Activated naive CD8-positive, alpha-beta T cell treated with anti-CD3 and anti-CD28 coated beads for 36 hours (primary cell): ENCODE measurements at places on chromosomes 1 and 21. TPM values are rescaled to one million over a fixed set of nuclear protein-coding genes. Genes with fewer than 3 reads are reported as not detected.
A peak's percentile ranks its signal among the peaks of the same experiment; 100 is the strongest.

- H3K27ac ChIP-seq = no peak overlapping the region
- H3K36me3 ChIP-seq = no peaks in the 10 kb centered on the region
- no peak overlapping the region for H3K4me3 ChIP-seq
- no peaks in the 10 kb centered on the region for H3K4me1 ChIP-seq
These were observed 1327.0 kb downstream of the BRINP3 start for GRCh38 chr1:189150624-189151023.

DNA sequence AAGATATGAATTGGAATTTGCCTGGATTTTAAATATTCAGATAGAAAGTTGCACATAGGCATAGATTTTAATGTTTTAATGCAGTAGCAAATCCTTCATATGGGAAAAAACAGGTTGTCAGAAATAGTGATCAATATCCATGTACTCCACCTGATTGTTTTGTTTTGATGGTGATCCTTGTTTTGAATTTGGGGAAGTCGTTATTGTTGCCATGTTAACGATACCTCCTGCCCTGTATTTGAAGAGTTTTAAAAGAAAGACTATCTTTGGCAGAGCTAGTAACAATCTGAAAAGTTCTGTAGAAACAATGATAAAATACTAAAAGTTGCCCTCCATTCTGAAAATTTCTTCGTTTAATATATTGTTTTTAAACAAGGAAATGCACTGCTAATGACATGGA lies 1.1 kb downstream of the CEP350 start:
- no peak for DNase-seq
- H3K27ac ChIP-seq = peak overlapping the region; percentile 78
- no peaks in the 10 kb centered on the region for H3K27me3 ChIP-seq
- H3K4me1 ChIP-seq = peaks cover 42% of the 10 kb centered on the region
- peak overlapping the region; percentile 88 for H3K4me3 ChIP-seq
- peaks cover 6% of the 10 kb centered on the region for H3K36me3 ChIP-seq

GRCh38 chr1:167447521-167448136 lies 70.7 kb downstream of the CD247 start:
- peaks cover 46% of the 10 kb centered on the region for H3K36me3 ChIP-seq
- peak overlapping the region; percentile 90 for H3K27ac ChIP-seq
- peak overlapping the region; percentile 40 for H3K4me3 ChIP-seq

LCE2C gene
- total RNA-seq = not detected

- peak; percentile 15 for DNase-seq
- peak overlapping the region; percentile 63 for H3K27ac ChIP-seq
- H3K27me3 ChIP-seq = peaks cover 25% of the 10 kb centered on the region
- peaks cover 12% of the 10 kb centered on the region for H3K4me1 ChIP-seq
- no peaks in the 10 kb centered on the region for H3K36me3 ChIP-seq
These were observed 1.1 kb downstream of the PLXNA2 start for GRCh38 chr1:208242941-208243526.

DNA sequence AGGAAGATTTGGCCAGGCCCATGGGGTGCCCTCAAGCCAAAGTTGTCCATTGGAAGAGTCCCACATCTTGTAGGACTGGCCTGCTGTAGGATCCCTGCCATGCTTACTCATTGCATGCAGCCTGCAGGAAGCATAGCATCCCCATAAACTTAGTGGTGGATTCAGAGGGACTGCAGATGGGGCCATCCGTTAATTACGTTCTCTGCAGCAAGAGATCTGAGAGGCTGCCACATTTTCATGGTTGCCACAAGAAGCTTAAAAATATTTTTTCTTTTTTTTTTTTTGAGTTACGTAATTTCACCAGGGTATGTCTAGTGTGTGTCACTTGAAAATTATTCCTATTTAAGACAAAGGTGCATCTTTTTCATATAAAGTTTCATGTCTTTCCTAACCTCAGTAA lies 329.7 kb upstream of the USP24 start:
- peaks cover 15% of the 10 kb centered on the region for H3K27me3 ChIP-seq
- H3K4me1 ChIP-seq = no peaks in the 10 kb centered on the region
- H3K36me3 ChIP-seq = no peaks in the 10 kb centered on the region
- no peak for DNase-seq
- H3K27ac ChIP-seq = no peak overlapping the region

DNA sequence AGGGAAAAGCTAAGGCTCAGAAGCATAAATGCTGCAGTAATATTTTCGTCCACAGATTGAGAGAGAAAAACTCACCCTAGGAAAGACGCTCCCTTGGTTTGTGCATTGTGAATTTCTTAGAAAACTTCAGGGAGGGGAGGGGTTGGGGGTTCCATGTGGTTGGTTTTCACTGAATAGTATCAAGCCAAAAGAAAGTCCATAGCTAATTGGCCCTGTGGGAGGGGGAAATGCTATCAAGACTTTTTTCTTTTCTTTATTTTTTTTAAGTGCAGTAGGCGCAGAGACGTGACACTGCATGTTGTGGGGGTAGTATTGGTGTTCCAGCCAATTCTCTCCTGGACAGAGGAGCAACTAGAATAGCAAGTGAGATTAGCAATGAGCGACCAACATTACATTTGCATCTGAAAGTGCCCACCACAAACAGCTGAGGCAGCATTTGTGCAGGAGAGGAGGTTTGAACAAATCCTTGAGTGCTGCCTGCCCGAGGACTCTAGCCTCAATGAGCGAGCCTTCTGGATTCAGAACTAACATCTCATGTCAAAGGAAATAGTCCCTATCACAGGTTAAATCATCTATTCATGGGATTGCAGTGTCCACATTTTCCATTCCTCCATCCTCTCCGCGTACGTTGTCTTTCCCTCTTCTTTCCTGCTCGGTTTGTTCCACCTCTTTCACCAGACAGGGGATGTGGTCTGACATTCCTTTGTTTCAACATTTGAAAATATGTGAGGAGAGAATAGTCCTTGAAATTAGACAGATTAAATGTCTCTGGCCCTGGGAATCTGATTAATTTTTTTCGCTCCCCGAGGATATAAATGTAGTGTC lies 118.0 kb upstream of the MARK1 start:
- DNase-seq = no peak
- no peak overlapping the region for H3K4me3 ChIP-seq
- no peaks in the 10 kb centered on the region for H3K36me3 ChIP-seq

- H3K36me3 ChIP-seq = no peaks in the 10 kb centered on the region
- H3K4me3 ChIP-seq = no peak overlapping the region
- H3K4me1 ChIP-seq = peaks cover 6% of the 10 kb centered on the region
- H3K27me3 ChIP-seq = no peaks in the 10 kb centered on the region
- H3K27ac ChIP-seq = no peak overlapping the region
These were observed 9.0 kb upstream of the FAM131C start for GRCh38 chr1:16082283-16083038.

CEP350 gene
- total RNA-seq = 34.4 TPM

GRCh38 chr1:180234369-180235076 lies 4.5 kb downstream of the LHX4 start:
- H3K36me3 ChIP-seq = no peaks in the 10 kb centered on the region
- no peak overlapping the region for H3K27ac ChIP-seq
- peaks cover 92% of the 10 kb centered on the region for H3K27me3 ChIP-seq
- peaks cover 33% of the 10 kb centered on the region for H3K4me1 ChIP-seq
- DNase-seq = no peak
- H3K4me3 ChIP-seq = peak overlapping the region; percentile 29

DNA sequence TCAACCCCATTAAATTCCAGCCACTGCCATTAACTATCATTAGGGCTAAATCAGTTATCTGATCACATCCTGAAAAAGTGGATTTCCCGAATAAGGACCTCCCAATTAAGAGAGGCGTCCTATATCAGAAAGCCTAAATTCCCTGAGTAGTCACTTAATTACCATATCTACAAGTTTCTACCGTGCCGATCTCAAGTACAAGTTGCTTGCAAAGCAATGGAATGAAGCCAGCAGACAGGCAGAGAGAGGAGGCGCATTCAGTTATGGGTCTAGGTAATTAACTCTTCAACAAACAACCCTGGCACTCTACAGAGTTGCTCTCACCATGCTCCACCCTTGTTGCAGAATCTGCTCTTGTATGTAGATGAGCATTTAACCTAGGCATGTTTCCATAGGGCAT lies 494.6 kb upstream of the RUNX1 start:
- no peak overlapping the region for H3K27ac ChIP-seq
- H3K36me3 ChIP-seq = no peaks in the 10 kb centered on the region
- H3K4me3 ChIP-seq = no peak overlapping the region
- no peaks in the 10 kb centered on the region for H3K4me1 ChIP-seq

- DNase-seq = no peak
- peak overlapping the region; percentile 96 for H3K4me3 ChIP-seq
- H3K27me3 ChIP-seq = no peaks in the 10 kb centered on the region
- peak overlapping the region; percentile 89 for H3K27ac ChIP-seq
- peaks cover 33% of the 10 kb centered on the region for H3K4me1 ChIP-seq
These were observed 1.0 kb downstream of the SMYD2 start for GRCh38 chr1:214281720-214282629.

LRRC71 gene
- not detected for total RNA-seq

DNA sequence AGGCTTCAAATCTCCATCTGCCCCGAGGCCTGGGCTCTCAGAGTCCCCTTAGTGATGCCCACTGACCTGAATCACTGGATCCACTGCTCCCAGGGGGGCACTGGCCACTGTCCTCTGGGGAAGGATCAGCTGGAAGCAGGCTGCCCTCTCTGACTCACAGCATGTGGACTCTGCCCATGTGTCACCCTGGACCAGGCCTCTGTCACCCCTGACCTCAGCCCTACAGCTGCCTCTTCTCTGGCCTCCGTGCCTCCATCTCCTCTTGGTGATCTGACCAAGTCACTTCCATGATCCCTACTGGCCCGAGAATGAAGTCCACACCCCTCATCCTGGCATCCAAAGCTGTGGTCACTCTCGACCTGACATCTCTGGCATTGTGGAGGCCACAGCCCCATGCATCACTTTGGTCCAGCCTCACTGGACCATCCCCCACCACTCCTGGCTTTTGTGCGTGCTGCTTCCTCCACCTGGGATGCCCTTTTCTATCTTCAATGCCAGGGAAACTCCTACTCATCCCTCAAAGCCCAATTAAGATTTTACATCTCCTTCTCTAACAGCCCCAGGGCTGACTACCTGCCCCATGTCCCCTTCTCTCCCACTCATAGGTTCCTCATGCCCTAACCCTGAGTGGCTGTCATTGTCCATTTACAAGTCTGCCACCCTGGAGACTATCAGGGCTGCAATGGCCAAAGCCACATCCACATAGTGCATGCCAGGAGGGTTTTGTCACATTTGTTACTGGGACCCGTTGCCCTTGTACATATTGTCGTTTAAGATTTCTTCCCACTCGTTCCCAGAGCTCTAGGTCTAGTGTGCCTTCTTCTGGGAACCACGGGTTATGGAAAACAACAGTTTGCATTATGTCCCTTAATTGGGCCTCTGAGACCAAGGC lies 685.0 kb downstream of the MATN1 start:
- no peaks in the 10 kb centered on the region for H3K27me3 ChIP-seq
- no peak for DNase-seq
- H3K4me1 ChIP-seq = no peaks in the 10 kb centered on the region
- no peak overlapping the region for H3K4me3 ChIP-seq
- peak overlapping the region; percentile 26 for H3K27ac ChIP-seq
